ENCODE measurements at places on chromosomes 16 and 17.

GRCh38 chr16:78252757-78253156, 153.3 kb downstream of the WWOX start:
- no peaks in the 10 kb centered on the region for H3K4me1 ChIP-seq
- no peaks in the 10 kb centered on the region for H3K36me3 ChIP-seq
- no peak overlapping the region for H3K27ac ChIP-seq
- H3K27me3 ChIP-seq = no peaks in the 10 kb centered on the region
- no peak for DNase-seq

GRCh38 chr16:29790949-29791844, 646 bp downstream of the KIF22 start:
- H3K4me1 ChIP-seq = peaks cover 20% of the 10 kb centered on the region
- H3K36me3 ChIP-seq = peaks cover 8% of the 10 kb centered on the region
- peak overlapping the region; percentile 72 for H3K27ac ChIP-seq

GRCh38 chr16:1142911-1143310, 10.0 kb upstream of the CACNA1H start:
- H3K36me3 ChIP-seq = no peaks in the 10 kb centered on the region
- peaks cover 5% of the 10 kb centered on the region for H3K4me1 ChIP-seq
- peaks cover 46% of the 10 kb centered on the region for H3K27me3 ChIP-seq
- H3K27ac ChIP-seq = no peak overlapping the region
- no peak overlapping the region for H3K4me3 ChIP-seq

DNA sequence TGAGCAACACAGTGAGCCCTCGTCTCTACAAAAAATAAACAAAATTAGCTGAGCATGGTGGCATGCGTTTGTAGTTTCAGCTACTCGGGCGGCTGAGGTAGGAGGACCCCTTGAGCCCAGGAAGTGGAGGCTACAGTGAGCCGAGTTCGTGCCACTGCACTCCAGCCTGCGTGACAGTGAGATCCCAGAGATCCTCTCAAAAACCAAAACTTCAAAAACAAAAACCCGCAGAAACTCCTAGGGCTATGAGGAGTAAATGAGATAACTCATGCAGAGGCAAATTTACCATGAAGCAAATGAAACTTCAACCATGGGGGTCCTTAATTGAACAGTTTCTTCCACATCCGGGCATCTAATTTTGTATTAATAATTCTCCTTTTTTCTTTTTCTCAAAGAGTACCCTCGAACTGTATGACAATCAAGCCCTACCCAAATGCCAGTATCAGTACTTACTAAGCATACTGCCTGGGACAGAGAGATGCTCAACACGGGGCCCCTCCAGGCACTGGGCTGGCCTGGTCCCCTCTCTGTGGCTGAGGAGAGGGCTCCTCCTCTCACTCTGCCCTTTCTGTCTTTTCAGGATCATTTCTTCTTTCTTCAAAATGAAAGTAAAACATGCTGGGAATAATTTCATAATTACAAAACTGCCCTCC, 789 bp upstream of the PIPOX start:
- no peaks in the 10 kb centered on the region for H3K36me3 ChIP-seq
- H3K4me3 ChIP-seq = no peak overlapping the region
- H3K27me3 ChIP-seq = peaks cover 17% of the 10 kb centered on the region
- H3K27ac ChIP-seq = no peak overlapping the region
